Tibial artery (tissue), 4 donors: ENCODE measurements at places on chromosomes 2 and 18.

GRCh38 chr2:14306268-14306861, 326.2 kb upstream of the LRATD1 start:
- DNase-seq, result no peak

GRCh38 chr18:3872641-3873040, 422.7 kb downstream of the TGIF1 start:
- no peak for DNase-seq

- DNase-seq, result no peak
Measured at GRCh38 chr18:77099485-77100370, 32.9 kb downstream of the MBP start.

DNA sequence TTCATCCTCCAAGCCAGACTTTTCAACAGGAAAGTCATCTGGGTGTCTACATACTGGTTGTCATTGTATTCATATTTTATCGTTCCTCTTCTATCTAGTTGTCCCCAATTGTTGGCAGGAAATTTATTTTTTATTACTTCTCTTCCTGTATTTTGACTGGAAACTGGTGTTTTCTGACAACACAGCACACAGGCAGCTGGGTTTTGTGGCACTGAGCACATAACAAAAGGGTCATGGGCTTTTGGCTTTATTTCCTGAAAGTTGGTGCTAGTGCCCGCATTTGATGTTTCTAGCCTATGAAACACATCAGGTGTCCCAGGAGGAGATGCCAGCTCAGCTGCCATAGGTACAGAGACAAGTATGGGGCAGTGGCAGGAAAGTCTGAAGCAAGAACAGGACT, 126.4 kb downstream of the TMEM17 start:
- DNase-seq, result no peak
